ENCODE measurements at places on chromosomes 11 and 22.

DNA sequence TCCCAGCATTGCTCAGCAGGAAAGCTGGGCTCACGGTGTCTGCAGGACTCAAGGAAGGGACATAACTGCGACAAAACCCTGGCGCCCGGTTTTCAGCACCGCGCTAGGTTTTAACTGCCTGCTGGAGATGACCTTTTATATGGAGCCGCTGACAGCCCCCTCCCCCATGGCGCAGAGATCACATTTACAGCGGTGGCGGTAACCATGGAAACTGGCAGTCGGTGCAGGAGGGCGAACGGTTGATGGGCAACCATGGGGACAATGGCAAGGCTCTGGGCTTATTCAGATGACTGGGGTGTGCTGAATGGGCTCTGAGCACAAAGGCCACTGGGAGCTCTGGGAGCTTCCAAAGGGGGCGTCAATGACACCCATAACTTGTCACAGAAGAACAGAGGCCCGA, 37.2 kb downstream of the CELSR1 start:
- no peak overlapping the region for H3K4me3 ChIP-seq
- peaks cover 6% of the 10 kb centered on the region for H3K27me3 ChIP-seq
- no peak overlapping the region for H3K27ac ChIP-seq
- H3K4me1 ChIP-seq = peaks cover 12% of the 10 kb centered on the region
- no peaks in the 10 kb centered on the region for H3K36me3 ChIP-seq

GRCh38 chr22:45775569-45776312, 104.1 kb downstream of the ATXN10 start:
- peaks cover 8% of the 10 kb centered on the region for H3K4me1 ChIP-seq
- no peaks in the 10 kb centered on the region for H3K27me3 ChIP-seq
- H3K4me3 ChIP-seq = no peak overlapping the region
- H3K27ac ChIP-seq = no peak overlapping the region

DNA sequence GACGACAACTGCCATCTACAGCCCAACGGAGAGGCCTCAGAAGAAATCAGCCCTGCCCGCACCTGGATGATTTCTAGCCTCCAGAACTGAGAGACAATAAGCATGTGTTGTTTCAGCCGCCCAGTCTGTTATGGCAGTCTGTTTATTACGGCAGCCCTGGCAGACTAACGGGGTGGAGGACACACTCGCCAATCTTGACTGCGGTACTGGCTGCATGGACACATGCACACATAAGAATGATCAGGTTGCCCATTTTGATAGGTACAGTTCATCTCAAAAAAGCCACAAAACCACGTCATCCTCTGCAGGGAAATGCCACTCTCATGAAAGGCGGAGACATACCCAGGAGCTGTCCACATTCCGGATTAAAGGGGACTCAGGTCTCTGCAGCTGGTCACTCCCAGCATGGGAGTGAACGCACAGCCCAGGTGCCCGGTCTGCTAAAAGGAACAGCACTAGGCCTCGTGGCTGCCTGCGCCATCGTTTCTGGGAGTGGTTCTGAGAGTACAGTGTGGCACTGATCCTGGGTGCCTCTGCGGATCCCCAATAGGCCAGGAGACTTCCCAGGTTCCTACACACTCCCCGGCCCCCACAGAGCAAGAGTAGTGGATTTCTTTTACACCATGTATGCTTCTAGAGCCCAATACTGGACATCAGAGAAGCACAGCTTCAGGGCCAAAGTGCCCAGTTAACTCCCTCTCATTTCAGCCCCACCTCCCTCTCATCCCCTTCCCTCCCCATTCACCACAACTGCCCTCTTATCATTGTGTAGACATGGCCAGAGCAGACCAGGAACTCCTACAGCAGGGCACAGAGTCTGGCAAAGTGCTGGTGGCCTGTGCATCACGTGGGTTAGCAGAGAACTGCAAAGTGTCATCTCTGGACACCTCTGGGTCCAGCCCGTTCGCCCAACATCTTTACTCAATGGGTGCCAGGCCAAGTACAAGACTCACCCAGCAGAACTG, 11.7 kb upstream of the COMT start:
- H3K27ac ChIP-seq = no peak overlapping the region
- H3K4me1 ChIP-seq = no peaks in the 10 kb centered on the region
- H3K36me3 ChIP-seq = peaks cover 5% of the 10 kb centered on the region
- no peaks in the 10 kb centered on the region for H3K27me3 ChIP-seq

GRCh38 chr11:196786-197731, 4.2 kb downstream of the SCGB1C1 start:
- no peak overlapping the region for H3K4me3 ChIP-seq
- no peaks in the 10 kb centered on the region for H3K27me3 ChIP-seq
- H3K36me3 ChIP-seq = peaks cover 8% of the 10 kb centered on the region
- peak; percentile 4 for DNase-seq

DNA sequence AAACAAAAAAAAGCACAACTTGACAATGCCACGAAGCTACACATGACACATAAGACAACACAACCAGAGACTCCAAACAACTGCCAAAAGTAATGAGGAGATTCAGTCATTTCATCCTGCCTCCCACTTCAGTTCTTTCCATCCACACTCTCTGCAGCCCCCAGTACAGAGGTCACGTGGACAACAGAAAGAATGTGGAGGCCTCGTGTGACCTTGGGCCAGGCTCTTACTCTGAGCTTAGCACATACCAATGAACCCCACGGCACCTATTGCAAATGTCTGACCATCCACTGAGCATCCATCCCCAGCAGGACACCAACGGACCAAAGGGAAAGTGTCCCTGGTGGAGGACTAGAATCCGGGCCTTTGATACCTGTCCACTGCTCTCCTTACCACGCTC, 12.5 kb downstream of the CBX7 start:
- H3K4me1 ChIP-seq = peaks cover 9% of the 10 kb centered on the region
- H3K36me3 ChIP-seq = no peaks in the 10 kb centered on the region
- no peak for DNase-seq
- no peaks in the 10 kb centered on the region for H3K27me3 ChIP-seq
- H3K4me3 ChIP-seq = no peak overlapping the region

- H3K36me3 ChIP-seq = peaks cover 29% of the 10 kb centered on the region
- H3K27me3 ChIP-seq = no peaks in the 10 kb centered on the region
- H3K4me1 ChIP-seq = peaks cover under 1% of the 10 kb centered on the region
- no peak for DNase-seq
- no peak overlapping the region for H3K27ac ChIP-seq
- H3K4me3 ChIP-seq = no peak overlapping the region
These were observed 126.6 kb downstream of the KCNC1 start for GRCh38 chr11:17861036-17861755.

GRCh38 chr11:92916299-92916698, 53.2 kb upstream of the MTNR1B start:
- no peak overlapping the region for H3K27ac ChIP-seq
- no peak for DNase-seq
- peaks cover 2% of the 10 kb centered on the region for H3K27me3 ChIP-seq
- no peaks in the 10 kb centered on the region for H3K4me1 ChIP-seq
- no peak overlapping the region for H3K4me3 ChIP-seq

DNA sequence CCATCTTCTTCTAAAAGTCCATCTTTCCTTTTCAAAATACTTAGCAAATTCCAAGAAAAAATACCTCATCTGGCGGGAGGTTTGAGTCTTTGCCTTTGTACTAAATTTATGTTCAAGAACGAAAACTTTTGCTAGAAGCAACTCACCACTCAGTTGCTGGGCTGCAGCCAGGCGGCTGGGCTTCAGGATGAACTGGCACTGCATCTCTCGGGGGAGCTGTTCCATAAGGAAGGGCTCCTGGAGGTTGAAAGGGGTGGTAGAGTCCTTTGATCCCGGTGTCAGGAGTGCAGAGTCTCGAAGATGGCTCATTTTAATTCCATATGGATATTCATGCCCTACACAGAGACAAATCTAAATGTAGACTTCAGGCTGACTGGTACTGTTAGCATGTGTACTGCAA, 105.8 kb downstream of the ARHGAP20 start:
- no peaks in the 10 kb centered on the region for H3K4me1 ChIP-seq
- no peaks in the 10 kb centered on the region for H3K36me3 ChIP-seq
- peaks cover 8% of the 10 kb centered on the region for H3K27me3 ChIP-seq
- DNase-seq = no peak
- H3K4me3 ChIP-seq = no peak overlapping the region
- no peak overlapping the region for H3K27ac ChIP-seq

DNA sequence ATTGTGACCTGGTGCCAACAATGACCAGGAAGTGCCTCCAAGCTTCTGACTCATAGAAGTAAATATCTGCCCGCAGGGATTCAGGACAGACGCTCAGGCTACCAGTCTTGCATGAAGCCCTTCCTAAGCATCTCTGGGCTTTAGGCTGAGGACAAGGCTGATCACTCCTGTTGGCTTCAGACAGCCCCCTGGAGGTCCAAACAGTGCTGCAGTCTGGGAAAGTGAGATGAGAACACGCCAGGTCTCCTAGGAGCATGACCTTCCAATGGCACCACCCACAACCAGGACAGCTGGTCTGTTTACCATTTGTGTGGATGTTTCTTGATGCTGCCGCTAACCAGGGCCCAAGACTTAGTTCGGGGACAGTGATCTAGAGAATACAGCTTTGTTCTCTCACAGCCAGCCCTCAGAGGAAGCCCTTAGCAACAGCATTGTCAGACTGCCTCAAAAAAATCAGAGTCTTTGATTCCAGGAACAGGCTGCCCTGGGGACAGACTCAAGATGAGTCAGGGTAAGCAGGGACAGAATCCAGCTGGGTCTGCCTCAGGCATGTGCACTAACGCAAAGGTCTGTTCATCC, 111.2 kb downstream of the ZNF280B start:
- H3K27ac ChIP-seq = no peak overlapping the region
- H3K4me3 ChIP-seq = no peak overlapping the region
- DNase-seq = no peak
- H3K27me3 ChIP-seq = peaks cover 4% of the 10 kb centered on the region

- H3K4me3 ChIP-seq = no peak overlapping the region
- no peak for DNase-seq
- H3K36me3 ChIP-seq = peaks cover 10% of the 10 kb centered on the region
- no peaks in the 10 kb centered on the region for H3K4me1 ChIP-seq
- no peaks in the 10 kb centered on the region for H3K27me3 ChIP-seq
- H3K27ac ChIP-seq = no peak overlapping the region
These were observed 8.5 kb downstream of the MRPL16 start for GRCh38 chr11:59801981-59802638.

- H3K4me3 ChIP-seq = no peak overlapping the region
- no peak for DNase-seq
- H3K36me3 ChIP-seq = no peaks in the 10 kb centered on the region
These were observed 24.8 kb downstream of the MYO7A start for GRCh38 chr11:77152846-77153245.

- peaks cover 8% of the 10 kb centered on the region for H3K36me3 ChIP-seq
- peak overlapping the region; percentile 45 for H3K4me3 ChIP-seq
- peaks cover 92% of the 10 kb centered on the region for H3K4me1 ChIP-seq
- peak; percentile 41 for DNase-seq
- peak overlapping the region; percentile 90 for H3K27ac ChIP-seq
- no peaks in the 10 kb centered on the region for H3K27me3 ChIP-seq
These were observed 62.2 kb downstream of the BCR start for GRCh38 chr22:23242473-23243001.

DNA sequence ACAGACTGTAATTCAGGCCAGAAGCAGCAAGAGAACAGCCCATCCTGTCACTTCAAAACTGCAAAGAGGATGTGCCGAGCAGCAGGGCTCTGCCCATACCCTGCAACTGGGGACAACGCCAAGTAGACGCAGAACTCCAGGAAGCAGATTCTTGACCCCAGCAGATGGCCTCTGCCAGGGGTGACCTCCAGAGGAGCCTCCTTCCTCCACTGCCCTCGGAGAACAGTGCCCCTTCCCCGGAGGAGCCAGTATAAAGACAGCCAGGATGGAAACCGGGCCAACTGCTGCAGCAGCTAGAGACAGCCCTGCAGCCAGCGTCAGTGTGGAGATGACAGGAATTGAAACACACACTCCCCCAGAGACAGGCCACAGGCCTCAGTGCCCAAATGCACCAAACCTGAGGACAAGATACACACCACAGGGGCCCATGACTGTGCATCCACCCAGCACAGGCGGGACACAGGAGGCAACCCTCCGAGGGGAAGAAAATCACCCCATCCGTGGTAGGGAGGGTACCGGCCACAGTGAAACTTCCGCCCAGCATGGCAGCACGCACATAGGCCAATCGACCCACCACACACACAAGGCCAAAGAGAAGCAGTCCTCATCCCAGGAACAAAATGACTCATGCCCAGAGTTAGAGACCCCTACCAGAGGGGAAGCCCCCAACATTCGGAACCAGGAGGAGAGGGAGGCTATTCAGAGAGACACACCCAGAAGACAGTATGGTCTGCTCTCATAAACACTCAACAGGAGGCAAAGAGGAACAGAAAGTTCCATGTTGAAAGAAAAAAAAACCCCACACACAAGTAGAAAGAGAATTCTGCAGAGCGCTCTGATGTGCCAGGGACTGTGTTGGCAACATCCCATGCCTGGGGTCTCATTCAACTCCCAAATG, 5.6 kb downstream of the AHNAK start:
- DNase-seq = peak; percentile 60
- H3K36me3 ChIP-seq = peaks cover 4% of the 10 kb centered on the region
- H3K4me1 ChIP-seq = peaks cover 70% of the 10 kb centered on the region
- peak overlapping the region; percentile 13 for H3K4me3 ChIP-seq
- H3K27me3 ChIP-seq = no peaks in the 10 kb centered on the region
- peak overlapping the region; percentile 44 for H3K27ac ChIP-seq

GRCh38 chr11:15333407-15333806, 218.7 kb downstream of the INSC start:
- no peaks in the 10 kb centered on the region for H3K27me3 ChIP-seq
- no peaks in the 10 kb centered on the region for H3K36me3 ChIP-seq
- no peaks in the 10 kb centered on the region for H3K4me1 ChIP-seq
- H3K27ac ChIP-seq = no peak overlapping the region
- no peak overlapping the region for H3K4me3 ChIP-seq
- no peak for DNase-seq

- H3K27me3 ChIP-seq = peaks cover 4% of the 10 kb centered on the region
- H3K27ac ChIP-seq = no peak overlapping the region
- no peaks in the 10 kb centered on the region for H3K4me1 ChIP-seq
- H3K4me3 ChIP-seq = no peak overlapping the region
- no peaks in the 10 kb centered on the region for H3K36me3 ChIP-seq
These were observed 1508.9 kb downstream of the BRD1 start for GRCh38 chr22:48318575-48319320.

DNA sequence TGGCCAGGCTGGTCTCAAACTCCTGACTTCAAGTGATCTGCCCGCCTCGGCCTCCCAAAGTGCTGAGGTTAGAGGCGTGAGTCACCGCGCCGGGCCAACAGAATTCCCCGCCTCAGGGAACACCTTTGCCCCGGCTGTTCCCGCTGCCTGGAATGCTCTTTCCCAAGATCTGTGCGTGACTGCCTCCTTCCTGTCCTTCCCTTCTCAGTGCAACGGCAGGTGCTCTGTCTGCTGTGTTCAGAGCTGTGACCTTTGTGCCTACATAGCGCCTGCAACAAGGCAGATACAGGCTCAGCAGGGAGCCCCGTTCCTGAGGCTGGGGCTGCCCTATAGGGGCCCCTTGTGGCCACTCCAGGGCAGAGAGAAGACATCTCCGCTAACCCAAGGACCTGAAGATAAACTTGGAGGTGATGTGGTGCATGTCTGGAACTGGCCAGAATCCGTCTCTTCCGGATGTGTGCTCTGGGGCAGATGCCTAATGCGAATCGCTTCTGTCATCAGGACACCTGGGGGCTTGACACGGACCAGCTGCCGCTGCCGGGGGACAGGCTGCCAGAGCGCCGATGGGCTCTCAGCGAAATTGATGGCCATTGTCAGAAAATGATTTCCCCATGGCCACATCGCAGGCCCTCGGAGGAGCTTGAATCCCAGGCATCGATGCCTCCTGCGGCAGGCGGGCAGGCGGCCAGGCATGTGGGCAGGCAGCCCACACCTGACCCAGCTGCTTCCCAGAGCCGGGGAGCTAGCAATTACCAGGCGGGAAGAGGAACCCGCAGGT, 43.5 kb upstream of the TCF20 start:
- DNase-seq = peak; percentile 68
- H3K27ac ChIP-seq = no peak overlapping the region
- H3K27me3 ChIP-seq = no peaks in the 10 kb centered on the region
- no peaks in the 10 kb centered on the region for H3K36me3 ChIP-seq
- H3K4me3 ChIP-seq = no peak overlapping the region
- H3K4me1 ChIP-seq = peaks cover 46% of the 10 kb centered on the region
